ENCODE measurements at places on chromosomes 6 and 20.

DNA sequence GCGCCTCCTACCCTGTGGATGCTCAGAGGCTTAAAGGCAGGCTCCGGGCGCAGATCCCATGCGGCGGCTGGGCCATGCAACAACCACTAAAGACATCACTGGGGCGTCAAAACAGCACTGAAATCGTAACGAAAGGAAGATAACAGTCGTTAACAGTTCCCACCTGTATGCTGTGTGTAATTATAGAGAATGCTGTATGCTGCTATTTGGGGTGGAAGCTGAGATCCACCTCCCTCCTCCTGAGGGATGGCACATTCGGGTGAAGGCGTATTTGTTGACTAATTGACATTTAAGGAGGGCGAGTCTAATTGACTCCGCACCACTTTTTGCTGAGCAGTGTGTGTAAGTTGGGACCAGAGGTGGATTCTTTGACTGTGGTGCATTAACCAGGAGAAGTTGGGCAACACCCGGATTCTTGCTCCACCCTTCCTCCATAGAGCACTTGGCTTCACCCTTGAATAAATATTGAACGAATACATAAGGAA lies 687 bp downstream of the SLC35A1 start:
- peak; percentile 36 for DNase-seq

- no peak for DNase-seq
These were observed at the start of gene ZNF311 for GRCh38 chr6:29005183-29005885. Gene ZNF311, minus strand, starts transcription at chr6:29005315. Its CDS starts 1,361 bp downstream, at chr6:29003954.

GRCh38 chr6:168090706-168091105 lies 11.7 kb upstream of the FRMD1 start:
- no peak for DNase-seq

- DNase-seq, result no peak
These were observed 42.8 kb upstream of the HFE start for GRCh38 chr6:26044140-26045064.

GRCh38 chr20:1813674-1814635 lies 81.3 kb upstream of the SIRPA start:
- DNase-seq, result no peak

GRCh38 chr6:170276369-170277057 lies 14.4 kb downstream of the DLL1 start:
- no peak for DNase-seq

DNA sequence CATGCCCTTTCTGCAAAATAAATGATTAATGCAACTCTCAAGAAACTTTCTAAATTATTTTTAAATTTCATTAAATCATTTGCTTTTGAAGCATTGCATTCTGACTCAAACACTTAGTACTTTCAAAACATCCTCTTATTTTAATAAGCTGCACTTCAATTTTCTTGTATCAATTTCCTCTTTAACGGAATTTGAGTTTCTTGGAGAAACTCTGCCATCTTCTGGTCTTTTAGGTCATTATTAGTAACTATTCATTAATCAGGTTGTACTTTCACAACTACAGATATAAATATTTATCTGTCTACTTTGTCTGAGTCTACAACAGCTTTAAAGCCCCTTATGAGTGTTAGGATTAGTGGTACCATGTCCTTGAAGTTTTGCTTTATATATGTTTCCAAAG lies 30.2 kb downstream of the TMX4 start:
- no peak for DNase-seq

DNA sequence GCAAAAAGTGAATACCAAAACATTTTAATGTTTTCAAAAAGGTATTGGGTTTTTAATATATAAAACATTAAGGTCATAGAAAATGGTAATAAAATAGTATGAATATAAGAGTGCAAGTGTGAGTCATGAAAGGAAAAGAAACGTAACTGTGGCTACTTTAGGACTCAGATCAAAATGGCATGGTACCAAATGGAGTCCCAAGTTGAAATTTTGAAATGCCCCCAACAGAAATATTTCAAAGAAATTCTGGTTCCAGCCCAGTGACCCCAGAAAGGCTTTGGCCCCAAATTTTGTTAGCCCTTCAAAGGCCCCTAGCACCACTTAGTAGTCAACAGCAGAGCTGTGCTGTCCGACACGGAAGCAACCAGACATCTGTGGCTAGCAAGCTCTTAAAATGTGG lies 6.0 kb downstream of the COL12A1 start:
- DNase-seq, result no peak

- DNase-seq, result no peak
These were observed 648.4 kb downstream of the QKI start for GRCh38 chr6:164062872-164063271.

GRCh38 chr6:155085582-155086257 lies 90.6 kb downstream of the TIAM2 start:
- DNase-seq, result no peak

- no peak for DNase-seq
These were observed 43.5 kb downstream of the CDS2 start for GRCh38 chr20:5170341-5170740.

DNA sequence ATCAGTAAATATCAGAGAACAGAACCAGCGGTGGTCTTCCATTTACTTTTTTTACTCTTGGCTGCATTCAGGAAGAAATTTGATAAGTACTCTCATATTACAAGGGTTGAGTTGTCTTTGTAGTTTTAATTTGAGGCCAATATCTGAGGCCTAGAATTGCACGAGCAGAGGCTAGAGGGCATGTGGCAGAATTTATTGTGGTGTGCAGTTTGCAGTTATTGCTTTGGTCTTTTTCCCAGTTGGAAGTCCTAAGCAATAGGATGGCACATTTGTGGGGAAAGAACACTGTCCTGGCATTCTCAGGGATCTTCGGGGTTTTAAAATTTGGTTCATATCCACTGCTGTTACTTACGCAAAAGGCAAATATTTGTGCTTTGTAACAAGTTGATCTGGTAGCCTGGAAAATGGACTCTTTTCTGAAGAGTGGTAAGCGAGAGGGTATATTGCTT lies 66.0 kb downstream of the CTNNBL1 start:
- no peak for DNase-seq

DNA sequence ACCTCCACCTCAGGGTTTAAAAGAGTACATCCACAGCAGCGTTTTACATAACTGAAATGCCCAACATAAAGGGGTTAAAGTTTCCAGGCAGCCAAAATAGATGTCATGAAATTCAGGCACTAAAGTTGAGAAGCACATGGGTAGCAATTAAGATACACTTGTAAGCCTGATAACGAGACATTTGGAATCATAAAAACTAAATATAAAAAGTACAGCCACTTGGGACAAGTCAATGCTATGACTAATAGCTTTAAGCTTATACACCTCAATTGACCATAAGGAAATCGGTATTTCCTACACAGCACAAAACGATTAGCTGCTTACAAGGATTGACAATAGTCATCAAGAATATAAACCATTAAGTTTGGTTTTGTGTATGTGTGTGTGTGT lies 11.8 kb downstream of the LOC128125822 start:
- DNase-seq, result no peak

- DNase-seq, result no peak
These were observed 4.1 kb upstream of the PAX1 start for GRCh38 chr20:21701171-21701876.

DNA sequence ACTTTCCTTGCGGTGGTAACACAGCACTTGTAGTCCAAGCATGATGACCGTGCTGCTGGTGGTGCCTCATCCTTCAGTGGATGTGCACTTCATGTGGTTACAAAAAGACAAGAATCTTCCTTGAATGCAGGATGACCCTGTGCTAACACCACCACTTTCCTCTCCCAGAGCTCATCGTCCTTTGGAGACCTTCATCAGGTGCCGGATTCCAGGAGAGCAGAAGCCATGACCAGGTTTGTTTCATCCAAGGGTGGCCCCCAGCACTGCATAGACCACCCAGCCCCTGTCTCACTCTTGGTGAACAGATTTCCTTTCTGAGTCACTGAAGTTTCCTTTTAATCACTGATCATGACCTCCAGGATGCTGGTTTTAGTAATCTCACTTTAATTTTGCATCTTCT lies 101.2 kb upstream of the SYNDIG1 start:
- DNase-seq, result no peak

- DNase-seq, result no peak
These were observed 189.8 kb downstream of the ZDHHC14 start for GRCh38 chr6:157570752-157571151.

- DNase-seq, result no peak
These were observed 81.5 kb downstream of the SULF2 start for GRCh38 chr20:47703748-47704147.

- no peak for DNase-seq
These were observed 488.8 kb downstream of the CD83 start for GRCh38 chr6:14606353-14606752.
